ENCODE measurements at places on chromosomes 7 and 10.

DNA sequence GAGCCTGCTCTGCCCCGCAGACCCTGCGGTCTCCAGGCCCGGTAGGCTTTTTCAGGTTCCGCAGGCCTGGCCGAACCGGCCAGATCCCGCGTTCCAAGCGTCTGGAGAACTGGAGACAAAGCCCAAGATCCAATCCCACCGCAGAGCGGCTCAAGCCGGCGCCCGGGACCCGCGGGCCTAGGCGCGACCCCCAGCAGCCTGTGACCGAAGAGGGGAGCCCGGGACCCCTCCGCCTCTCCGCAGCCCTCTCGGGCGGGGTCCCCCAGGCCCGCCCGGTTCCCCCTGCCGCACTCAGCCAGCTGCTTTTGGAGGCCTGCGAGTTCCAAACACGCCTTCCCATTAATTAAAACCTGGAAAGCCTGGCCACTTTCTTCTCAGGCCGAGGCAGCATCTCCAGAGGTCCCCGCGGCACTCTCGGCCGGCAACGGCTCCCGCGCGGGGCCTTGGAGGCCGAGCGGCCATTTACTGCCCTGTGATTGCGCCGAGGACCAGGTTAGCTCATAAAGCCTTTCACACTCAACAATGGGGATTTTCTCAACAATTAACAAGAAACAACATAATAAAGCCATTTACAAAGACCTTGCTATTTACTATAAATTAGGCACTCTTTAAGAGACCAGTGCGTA lies 16.7 kb downstream of the SKIDA1 start:
- no peak for DNase-seq

DNA sequence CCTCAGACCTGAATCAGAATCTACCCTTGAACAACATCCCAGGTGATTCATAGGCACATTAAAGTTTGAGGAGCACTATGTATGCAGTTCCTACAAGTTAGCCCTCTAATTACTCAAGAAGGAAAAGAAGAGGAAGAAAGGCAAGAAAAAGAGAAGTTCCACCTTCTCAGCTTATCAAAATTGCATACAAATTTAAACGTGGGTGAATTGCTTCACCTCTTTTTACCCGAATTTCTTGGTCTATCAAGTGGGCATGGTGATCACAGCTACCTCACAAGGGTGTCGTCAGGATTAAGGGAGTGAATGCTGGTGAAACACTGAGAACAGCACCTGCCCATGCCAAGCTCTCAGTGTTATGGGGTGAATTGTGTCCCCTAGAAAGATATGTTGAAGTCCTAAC lies 43.8 kb upstream of the PAPSS2 start:
- DNase-seq, result no peak

- DNase-seq, result no peak
Measured at GRCh38 chr7:88115816-88116215, 104.0 kb downstream of the SRI start.

- DNase-seq, result no peak
Measured at GRCh38 chr10:113381981-113382509, 170.8 kb upstream of the HABP2 start.

GRCh38 chr10:5480162-5480941 lies 19.0 kb downstream of the CALML5 start:
- DNase-seq, result no peak

DNA sequence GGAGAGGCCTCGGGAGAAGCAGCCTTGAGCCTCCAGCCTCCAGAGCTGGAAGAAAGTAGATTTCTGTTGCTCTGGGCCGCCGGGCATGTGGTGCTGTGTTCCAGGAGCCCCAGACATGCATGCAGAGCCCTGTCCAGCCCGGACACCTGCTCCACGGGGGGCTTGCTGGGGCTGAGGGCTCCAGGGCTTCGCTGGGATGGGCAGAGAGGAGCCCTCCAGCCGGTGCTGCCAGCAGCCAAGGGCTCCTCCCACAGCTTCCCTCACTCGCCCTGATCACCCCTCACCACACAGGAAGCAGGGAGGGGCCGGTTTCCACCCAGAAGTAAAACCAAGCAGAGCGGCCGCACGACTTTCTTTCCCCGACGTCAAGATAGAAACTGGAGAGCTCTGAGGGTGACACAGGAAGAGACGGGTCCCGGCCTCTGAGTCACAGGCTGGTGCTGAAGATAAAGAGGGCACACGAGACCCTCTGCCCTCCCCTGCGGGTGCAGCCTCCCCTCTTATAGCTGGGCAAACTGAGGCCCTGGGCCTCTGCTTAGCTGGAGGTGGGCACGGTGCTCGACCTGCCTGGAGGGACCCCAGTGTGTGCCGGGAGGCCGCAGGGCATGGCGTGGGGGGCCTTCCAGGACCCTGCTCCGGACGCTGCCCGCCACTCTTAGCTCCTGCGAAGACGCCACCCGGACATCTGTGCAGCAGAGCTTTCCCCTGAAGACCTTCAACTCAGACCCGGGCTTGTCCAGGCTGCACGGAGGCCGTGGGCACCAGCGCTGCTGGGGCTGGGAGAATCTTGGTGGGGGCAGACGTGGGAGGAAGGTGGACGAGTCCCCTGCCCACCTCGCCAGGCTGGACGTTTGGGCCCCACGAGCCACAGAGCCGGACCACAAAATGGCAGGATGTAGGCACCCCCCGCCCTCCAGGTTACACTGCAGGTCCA lies 31.1 kb downstream of the ADAP1 start:
- DNase-seq, result peak; percentile 87

DNA sequence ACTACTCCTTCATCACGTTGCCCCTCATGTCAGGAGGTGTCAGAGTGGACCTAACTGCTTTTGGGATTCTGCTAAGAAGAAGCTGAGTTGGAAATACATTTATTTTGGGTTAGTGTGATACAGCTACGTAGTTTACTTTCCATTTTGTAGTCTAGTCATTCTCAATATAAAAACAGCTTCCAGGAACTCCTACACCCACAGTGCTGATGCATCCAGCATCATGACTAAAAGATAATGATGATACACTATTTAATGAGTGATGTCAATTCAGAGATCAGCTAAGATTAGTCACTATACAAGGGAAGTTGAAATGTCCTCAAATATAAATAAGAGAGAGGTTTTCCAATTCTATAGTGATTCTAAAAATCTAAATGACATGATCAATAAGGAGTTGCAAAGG lies 264.2 kb upstream of the SLC26A5 start:
- DNase-seq, result no peak

- DNase-seq, result no peak
Measured at GRCh38 chr10:78247821-78248220, 214.2 kb downstream of the RPS24 start.

- no peak for DNase-seq
Measured at GRCh38 chr7:98213296-98213887, 2.2 kb downstream of the BHLHA15 start.

- no peak for DNase-seq
Measured at GRCh38 chr7:78769481-78770101, 683.9 kb downstream of the MAGI2 start.

GRCh38 chr10:8392216-8392615 lies 337.7 kb downstream of the GATA3 start:
- no peak for DNase-seq

DNA sequence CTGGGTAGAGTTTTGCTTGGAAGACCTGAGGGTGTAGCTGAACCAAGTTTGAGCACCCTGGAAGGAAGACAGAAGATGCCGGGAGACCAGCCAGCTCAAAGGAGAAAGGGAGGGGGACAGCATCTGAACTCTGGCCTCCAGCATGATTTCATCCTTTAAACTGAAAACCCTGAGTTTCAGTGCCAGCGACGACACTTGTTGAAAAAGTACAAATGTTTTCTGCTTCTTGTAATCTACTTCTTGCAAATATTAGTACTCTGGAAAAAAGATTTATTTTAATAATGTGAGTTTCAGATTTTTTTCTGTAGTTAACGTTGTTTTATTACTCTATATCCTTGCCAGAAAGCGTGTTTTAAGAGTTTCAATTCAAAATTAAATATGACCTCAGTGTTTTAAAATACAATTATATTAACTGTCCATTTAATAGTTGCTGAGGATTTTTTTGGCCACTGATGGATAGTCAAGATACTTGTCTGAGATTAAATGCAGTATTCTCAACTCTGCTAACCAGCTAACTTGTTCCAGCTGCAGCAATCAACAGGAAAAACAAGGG lies 227.7 kb downstream of the MGMT start:
- no peak for DNase-seq

GRCh38 chr7:22464299-22464698 lies 35.7 kb downstream of the STEAP1B start:
- no peak for DNase-seq

DNA sequence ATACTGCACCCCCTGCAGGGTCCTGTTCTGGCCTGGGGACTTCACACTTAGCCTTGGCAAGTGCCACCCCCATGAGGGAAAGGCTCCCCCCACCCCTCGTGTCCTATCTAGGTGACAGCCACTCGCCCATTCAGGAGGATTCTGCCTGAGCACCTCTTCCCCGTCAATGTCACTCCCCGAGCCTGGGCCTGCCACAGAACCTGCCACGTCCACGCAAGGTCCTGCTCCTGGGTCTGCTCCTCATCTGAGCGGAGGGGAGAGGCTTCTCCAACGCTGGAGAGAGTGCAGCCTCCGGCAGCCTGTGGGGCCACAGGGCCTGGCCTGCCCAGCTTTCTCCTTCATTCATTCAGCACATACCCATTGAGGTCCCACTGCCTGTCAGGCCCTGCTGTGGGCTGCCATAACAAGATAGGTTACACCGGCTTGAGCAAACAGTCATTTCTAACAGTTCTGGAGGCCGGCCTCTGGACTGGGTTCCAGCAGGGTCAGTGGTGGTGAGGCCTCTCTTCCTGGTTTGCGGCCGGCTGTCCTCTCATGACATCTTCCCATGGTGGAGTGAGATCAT lies 92.0 kb upstream of the RET start:
- no peak for DNase-seq

- no peak for DNase-seq
Measured at GRCh38 chr7:89334797-89335196, 539.3 kb upstream of the TEX47 start.

GRCh38 chr7:12031638-12032037 lies 179.5 kb upstream of the TMEM106B start:
- no peak for DNase-seq

DNA sequence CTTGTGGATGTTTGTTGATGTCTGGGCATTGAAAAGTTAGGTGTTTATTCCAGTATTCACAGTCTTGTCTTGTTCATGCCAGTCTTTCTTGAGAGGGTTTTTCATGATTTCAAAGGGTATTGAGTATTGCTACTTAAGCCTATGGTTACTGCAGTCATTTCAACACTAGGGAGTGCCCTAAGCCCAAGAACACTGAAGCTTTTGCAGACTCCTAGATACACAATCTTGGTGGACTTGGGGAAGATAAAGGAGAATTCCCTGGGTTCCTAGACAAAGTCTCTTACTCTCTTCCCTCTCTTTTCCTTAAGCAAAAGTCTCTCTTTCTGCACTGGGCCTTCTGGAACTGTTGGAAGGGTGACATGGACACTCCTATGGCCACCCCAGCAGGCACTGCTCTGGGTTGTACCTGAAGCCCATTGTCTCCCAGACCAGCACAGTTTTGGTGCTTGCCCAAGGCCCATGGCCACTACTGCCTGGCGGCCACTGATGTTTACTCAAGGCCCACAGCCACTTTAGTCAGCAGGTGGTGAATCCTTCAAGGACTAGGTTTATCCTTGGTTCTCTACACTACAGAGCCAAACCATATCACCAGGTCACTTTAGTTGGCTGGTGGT lies 24.9 kb downstream of the SAMD9 start:
- no peak for DNase-seq

DNA sequence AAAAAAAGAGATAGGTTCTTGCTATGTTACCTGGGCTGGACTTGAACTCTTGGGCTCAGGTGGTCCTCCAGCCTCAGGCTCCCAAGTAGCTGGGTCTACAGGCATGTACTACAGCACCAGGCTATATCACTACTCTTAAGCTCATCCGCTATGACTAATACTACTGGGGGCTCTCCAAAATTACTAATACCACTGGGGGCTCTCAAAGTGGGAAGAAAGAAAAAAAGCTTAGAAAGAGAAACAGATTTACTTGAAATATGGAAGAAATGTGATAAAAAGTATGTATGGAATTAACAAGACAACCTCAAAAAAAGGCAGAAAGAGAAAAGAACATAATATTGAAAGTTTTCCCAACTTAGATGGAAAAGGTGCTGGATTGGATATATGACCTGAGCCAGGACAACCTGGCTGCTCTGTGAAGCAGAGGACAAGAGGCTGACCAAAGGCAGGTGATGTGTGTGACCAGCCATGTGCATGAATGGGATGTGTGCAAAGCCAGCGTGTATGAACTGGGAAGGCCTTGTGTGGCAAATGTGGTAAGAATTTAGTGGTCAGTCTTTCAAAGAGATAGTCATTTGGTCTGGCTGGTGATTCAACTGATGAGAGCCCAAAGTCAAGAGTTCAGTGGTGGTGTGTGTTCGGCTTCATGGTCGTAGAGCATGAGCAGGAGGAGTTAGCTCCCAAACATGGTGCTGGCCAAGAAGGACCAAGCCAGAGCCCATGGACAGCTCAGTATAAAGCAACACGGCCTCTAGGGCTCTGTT lies 232.4 kb upstream of the KLF14 start:
- DNase-seq, result no peak

DNA sequence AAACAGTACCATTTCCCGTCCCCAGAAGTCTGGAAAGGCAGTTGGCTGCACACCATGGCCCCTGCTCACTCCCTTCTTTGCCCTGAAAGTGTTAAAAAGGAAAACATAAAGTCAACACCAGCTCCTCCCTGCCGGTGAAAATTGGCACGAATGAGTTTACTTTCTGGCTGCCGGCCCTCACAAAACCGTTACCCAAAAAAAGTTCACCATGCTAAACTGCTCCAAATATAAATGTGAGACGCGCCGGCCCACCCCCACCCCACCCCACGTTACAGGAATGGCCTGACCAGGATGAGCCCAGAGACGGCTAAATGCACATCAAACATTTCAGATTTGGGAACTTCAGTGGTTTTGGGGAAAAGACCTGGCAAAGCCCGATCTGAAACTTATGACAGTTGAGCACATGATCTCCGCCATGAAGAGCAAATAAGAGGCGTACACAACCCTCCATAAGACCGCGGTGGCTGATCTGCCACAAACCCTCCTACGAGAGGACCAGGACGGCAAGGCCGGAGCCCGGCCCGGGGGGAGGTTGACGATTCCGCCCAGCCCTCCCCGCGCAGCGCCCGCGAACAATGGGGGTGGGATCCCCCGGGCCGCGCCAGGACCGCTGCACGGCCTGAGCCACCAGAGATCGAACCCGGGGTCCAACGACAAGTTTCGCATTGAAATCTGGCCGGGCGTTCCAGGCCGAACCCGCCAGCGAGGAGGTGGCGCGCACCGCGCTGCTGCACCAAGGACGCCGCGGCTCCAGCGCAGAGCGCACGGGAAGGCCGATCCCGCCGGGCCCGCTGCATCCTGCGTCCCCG lies 952 bp downstream of the DIP2C start:
- DNase-seq, result no peak

- no peak for DNase-seq
Measured at GRCh38 chr7:139829025-139829774, at the start of gene TBXAS1. TBXAS1 (plus strand) TSS chr7:139829264; CDS start chr7:139829391, 127 bp downstream.

DNA sequence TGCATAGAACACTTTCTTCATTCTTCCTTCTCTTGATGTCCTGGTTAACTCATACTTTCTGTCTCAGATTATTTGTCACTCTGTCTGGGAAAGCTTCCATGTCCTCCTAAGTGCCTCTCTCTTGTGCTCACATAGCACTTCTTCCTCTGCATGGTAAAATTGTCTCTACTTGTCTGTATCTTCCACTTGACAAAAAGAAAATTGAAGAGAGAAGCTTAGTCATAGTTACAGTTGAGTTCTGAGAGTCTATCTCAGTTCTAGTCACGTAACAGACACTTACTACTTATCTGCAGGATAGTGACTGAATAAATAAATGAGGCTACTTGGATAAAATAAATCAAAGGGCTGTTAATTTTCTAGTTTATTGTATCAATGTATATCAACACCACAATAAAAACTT lies 458.1 kb downstream of the HTR7 start:
- DNase-seq, result no peak
